GDM1 (cell line): ENCODE measurements at places on chromosomes 4 and X.

DNA sequence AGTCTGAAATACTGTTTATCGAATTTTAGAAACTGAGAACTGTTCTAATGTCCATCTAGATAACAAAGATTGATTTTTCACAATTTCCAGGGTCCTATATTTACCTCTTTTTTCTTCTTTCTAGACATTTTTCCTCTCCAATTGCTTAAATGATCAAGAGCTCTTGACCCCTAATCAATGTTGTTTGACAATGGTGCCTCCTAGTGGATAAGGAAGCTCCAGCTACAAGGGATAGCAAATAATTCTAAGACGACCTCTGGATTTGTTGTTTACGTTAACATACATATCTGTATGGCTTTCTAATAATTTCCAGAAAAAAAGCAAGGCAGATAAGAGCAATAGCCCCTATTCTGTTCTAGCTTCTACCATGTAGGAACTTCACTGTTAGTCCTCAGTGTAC, 35.8 kb downstream of the GPR82 start:
- peak; percentile 4 for DNase-seq

- no peak for DNase-seq
These were observed 5.3 kb upstream of the OTC start for GRCh38 chrX:38347136-38347535.

DNA sequence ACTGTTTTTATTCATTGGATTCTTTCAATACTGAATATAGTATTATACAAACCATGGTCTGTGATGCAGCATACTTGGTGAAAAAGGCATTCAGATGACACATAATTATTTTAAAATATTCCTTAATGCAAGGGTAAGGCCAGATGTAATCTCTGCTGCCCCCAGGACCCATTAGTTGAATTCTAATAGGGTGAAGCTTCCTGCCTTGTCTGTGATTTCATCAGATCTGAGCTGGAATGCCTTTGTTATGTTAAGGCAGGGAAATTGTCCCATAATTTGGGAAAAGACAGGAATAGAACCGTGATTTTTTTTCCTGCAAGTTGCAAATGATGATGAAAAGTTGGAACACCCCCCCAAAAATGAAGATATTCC, 26.1 kb downstream of the ZRSR2 start:
- no peak for DNase-seq

DNA sequence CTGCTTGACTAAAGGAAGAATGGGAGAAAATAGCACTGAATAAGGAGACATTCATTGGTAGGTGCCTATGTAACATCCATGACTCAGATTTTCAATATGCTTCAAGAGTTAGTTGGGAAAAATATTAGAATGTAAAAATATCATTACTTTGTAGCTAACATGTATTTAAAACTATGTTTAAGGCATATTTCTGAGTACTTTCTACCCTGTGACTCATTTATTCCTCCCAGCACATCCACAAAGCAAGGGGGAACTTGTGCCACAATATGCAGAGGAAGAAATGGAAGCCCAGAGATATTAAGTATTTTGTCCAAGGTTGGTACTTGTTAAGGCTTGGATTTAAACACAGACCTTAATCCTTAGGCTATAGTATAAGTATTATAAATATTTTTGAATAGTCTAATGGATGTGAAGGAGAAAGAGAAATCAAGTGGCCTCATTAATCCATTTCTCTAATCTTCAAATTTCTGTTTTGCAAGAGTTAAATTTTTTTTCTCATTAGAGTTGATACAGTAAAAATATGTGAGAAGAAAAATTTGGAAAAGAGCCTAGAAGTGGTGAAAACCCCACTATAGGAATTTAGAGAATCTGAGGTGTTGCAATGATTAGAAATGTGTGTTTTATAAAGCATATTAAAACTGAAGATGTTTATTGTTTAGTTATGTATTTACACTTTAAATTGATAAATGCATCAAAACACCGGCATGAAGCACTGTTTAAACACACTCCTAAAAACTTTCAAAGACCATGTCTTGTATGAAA, 149.3 kb upstream of the GYPA start:
- DNase-seq: no peak

GRCh38 chrX:3815896-3816664, 102.6 kb upstream of the PRKX start:
- no peak for DNase-seq

GRCh38 chrX:150143721-150144440, 205.6 kb upstream of the EOLA2 start:
- no peak for DNase-seq

- peak; percentile 6 for DNase-seq
These were observed 39.1 kb downstream of the HAND2 start for GRCh38 chr4:173490817-173491528.

DNA sequence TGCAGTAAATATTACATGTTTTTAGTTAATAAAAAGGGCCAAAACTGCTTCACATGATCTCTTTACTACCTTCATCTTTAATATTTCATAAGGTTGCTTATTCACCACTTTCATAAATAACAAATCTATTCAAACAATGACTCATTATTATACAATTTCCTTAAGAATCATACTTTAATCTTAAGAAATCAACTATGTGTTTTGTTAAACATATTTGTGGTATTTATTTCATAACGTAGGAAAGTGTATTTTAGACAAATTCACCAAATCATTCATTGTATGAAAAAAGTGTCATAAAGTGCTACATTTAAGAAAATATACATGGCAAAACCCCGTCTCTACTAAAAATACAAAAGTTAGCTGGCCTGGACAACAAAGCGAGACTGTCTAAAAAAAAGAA, 150.5 kb upstream of the RXFP1 start:
- no peak for DNase-seq
